Activated T-helper 17 cell treated with anti-CD3 and anti-CD28 coated beads, Interleukin-2, amount 50 U/mL, for 72 hours (primary cell): ENCODE measurements at places on chromosomes 11 and 22.
A peak's percentile ranks its signal among the peaks of the same experiment; 100 is the strongest.

DNA sequence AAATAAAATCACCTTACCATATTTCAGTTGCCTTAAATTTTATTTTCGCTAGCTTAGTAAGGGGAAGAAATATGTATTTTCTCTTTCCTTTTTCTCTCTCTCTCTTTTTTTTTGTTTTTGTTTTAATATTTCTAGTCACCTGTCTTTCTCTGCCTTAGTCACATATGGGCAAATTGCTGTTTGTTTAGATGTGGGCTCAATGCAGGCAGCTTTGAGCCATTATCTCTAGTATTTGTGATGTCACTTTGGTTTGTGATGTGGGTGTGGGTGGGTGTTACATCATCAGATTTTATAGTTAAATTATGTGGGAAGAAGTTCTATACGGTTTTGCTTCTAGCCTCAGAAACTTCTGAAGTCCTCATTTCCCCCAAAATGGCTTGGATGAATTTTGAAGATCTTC lies at the start of gene C22orf31:
Gene C22orf31, minus strand, starts transcription at position 59 of the 400 bp plus-strand sequence. Its CDS starts 39 bp downstream, at position 20.
- no peak for ATAC-seq

DNA sequence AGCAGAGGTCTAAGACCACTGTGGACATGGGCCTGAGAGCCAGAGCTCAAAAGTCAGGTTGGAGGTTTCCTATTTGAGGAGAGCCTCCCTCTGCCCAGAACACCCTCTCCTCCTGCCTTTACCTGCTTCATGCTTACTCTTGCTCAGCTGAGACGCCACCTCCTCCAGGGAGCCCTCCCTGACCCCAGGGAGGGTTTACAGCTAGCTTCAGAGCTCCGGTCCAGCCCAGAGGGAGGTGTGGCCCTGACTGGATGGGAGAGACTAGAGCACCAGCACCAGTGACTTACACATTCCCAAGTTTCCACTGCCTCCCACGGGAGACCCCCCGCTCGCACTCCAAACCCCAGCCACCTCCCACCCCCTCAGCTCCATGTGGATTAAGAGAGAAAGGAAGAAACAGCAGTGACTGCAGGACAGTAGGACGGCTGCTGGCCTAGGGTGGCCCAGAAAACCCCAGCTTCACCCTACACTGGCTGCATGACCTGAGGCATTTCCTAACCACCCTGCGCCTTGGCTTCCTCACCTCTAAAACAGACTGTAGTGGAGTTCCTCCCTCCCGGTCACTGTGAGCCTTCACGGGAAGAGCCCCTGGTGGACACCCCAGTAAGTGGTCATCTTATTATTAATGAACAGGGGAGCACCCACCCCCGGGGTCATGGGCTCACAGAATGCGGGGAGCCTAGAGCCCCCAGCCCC lies 24.5 kb upstream of the PDGFB start:
- no peak for ATAC-seq

- no peak for ATAC-seq
Observed at GRCh38 chr11:95283650-95284049, 52.6 kb upstream of the SESN3 start.

- no peak for ATAC-seq
Observed at GRCh38 chr11:73988227-73988626, 5.6 kb upstream of the UCP2 start.

DNA sequence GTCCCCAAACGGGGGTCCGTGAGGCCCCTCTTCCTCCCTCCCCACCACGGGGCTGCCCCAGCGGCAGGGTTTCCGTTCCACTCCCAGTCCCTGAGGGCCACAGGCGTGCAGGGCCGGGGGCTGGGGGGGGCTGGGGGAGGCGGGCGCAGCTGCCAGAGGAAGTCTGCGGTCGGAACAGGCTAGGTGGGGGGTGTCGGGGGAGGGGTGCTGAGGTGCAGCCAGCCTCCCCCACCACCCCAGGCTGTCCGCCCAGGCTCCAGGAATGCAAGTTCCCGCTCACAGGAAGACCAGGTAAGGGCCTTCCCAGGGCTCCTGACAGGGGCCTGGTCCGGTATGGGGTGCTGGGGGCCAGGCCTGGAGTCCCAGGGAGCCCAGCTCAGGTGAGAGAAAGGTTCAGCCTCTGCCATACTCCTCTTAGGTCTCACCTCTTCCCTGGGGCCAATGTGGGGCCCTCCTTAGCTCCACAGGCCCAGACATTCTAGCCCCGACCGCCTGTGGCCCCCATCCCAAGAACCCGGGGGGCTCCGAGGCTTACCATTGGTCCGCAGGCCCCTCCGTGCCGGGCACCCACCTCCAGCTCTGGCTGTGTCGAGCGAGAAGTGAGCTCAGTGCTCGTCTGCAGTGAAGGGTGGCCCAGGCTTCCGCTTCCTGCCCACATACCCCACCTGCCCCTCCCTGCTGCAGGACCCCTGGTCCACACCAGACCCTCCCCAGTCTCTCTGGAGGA lies at the start of gene PTPRCAP:
Gene PTPRCAP, minus strand, starts transcription at position 601 of the 727 bp plus-strand sequence. Its CDS starts 63 bp downstream, at position 538.
- ATAC-seq = peak; percentile 9
